ENCODE measurements at places on chromosomes 6 and 20.

DNA sequence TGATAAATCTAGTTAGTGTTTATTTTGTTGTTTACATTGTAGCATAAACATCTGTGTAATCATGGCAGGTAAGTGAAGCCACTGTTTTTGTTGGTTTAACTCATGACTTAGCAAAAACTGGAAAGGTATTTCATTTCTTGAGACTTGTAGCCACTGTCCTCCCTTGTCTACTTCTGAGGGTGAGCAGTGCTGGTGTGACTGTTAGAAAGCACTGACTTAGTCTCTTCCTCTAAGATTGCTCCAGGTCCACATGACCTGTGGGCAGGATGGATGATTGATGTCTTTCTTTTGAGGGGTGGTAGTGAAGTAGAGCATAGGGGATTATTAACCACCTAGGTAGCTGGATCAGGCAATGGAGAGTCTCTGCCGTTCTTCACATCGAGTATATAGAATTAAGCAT lies 203.8 kb downstream of the ARID1B start:
- no peak for DNase-seq

- DNase-seq = no peak
Measured at GRCh38 chr6:105847433-105847832, 238.7 kb upstream of the PRDM1 start.

DNA sequence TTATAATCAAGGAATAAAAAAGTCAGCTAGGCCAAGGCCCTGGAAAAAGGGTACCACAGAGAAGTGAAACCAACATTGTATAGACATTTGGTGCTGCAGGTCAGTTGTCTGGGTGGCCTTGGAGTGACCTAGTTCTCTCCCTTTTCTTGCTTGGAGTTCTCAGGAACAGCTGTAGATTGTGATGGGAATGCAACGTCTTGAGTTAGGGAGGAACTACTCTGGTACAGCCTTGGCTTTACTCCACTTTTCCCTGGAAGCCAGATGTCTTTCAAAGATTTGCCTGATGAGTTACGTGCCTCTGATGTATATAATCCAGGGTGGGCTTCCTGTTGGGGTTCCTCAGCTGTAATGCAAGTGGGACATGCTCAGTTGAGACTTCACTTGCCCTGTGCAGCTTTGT lies 694.7 kb downstream of the HTR1B start:
- no peak for DNase-seq

DNA sequence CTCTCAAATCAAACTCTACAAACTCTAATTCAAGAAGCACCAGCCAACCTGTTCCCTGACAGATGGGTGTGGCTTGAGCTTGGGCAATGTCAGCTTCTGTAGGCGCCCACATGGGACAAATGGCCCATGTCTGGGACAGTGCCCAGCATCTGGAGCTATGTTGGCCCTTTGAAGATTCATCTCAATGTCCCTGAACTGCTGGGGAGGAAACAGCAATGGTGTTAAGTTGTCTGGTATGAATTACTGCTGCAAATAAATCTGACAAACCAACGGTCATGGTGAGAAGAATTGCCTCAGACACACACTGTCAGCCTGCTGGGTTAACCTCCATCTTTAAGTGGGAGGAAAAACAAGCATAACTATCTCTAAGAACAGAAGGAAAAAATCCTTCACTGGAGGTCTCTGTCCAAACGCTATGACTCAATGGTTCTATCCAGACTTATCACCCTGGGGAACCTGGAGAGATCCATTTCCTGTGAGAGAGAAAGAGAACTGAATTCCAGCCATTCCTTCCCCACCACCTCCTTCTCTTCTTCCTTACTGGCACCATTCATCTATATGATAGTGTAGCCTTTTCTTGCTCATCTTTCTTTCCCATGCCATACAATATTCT lies 274.9 kb downstream of the CDH26 start:
- DNase-seq = no peak

- DNase-seq = no peak
Measured at GRCh38 chr20:38129248-38129865, 35.7 kb downstream of the TGM2 start.

- no peak for DNase-seq
Measured at GRCh38 chr6:162005372-162005771, 722.2 kb downstream of the PRKN start.

GRCh38 chr6:92147246-92147645 lies 1272.1 kb downstream of the EPHA7 start:
- DNase-seq = no peak

DNA sequence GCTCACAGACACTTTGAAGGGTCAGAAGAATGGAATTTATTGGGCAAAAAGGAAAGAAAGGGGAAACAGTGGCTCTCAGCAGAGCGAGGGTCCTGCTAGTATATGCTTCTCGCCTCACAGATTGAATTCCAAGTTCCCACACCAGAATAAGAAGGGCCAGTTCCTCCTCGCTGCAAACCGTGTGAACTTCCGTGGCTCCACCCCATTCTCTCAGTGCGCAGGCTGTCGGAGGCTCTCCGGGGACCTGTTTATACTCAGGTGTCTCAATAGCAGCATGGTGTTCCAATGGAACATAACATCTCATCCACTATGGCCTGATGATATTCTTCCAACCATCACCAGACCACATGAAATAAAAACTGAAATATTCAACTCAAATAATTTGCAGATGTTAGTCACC lies 4.6 kb downstream of the SAMD3 start:
- DNase-seq = no peak

DNA sequence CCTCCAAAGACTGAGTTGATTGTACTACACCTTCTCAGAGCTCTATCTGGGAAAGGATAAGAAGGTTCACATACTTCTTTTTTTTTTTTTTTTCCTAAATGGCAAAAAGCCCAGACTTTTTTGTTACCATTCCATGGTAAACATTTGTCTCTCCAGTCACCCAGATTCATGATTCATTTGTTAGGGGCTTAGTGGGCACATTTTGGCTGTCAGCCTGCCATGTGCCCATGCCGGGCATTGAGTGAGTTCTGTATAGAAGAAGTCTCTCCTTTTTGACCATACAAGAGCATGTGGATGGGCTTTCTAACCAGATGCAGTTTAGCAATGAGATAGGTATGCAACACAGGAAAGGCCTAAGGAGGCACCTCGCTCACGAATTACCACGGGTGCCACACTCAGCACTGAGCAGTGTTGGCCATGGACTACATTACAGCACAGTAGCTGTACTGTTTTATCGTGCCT lies 447.5 kb upstream of the HSF2 start:
- DNase-seq = no peak

- peak; percentile 78 for DNase-seq
Measured at GRCh38 chr6:69232496-69232895, 564.3 kb downstream of the LMBRD1 start.

DNA sequence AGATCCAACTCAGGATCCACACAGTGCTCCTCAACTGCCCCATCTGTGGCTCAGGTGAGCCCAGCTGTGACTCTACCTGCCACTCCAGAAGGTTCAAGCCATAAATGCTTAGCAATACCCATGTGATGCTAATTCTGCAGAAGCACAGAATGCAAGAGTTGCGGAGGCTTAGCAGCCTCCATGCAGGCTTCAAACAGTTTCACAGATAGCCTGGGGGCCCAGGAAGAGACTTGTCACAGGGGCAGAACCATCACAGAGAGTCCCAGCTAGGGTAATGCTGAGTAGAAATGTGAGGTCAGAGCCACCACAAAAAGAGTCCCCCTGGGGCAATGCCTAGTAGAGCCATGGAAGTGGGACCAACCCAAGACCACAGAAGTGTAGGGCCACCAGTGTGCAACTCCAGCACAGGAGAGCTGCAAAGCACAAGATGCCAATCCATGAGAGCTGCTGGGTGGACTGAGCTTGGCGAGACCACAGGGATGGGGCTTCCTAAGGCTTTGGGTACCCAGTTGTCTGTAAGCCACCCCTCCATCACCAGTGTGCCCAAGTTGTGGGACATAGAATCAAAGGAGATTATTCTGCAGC lies 283.9 kb downstream of the UBE3D start:
- DNase-seq = no peak

DNA sequence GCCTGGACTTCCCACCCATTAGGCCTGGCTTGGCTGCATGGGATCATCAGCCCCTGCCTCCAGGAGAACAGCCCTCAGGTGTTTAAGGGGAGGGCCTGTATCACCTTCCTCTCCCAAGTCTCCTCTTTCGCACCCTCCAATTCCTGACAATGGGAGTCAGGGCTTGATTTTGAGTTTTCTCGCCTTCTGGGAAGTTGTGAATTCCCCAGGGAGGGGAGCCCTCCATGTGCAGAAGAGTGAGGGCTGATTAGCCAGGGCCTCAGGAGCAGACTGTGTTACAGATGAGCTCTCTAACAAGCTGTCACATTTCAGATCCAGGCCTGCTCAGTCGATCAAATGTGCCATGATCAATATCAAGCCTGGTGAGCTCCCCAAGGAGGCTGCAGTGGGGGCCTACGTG lies 42.4 kb downstream of the CNBD2 start:
- peak; percentile 74 for DNase-seq

- no peak for DNase-seq
Measured at GRCh38 chr6:84197708-84198107, 29.7 kb downstream of the CEP162 start.

DNA sequence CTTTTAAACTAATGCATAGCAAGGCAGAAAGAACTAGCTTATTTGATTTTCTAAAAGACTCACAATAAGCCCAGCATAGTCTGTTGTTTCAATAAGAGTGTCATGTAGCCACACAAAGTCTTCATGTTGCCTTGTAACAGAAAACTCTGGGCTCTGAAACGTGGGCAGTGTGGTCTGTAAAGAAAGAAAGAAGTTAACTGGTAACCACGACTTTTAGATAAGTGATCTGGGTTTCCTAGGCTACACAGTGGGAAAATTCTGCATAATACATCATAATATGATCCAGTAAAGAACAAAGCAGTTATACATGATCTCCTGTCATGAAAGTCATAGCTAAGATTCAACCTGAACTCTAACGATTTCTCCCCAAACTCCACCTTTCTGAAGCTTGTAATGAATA lies 13.3 kb downstream of the SNX5 start:
- DNase-seq = no peak
